ENCODE measurements at places on chromosomes 3 and 15. TPM values are rescaled to one million over a fixed set of nuclear protein-coding genes. Genes with fewer than 3 reads are reported as not detected.

The CLEC3B gene
- 297 TPM for total RNA-seq

The GOLGA8F gene
- total RNA-seq = not detected

The AMOTL2 gene
- 120 TPM for total RNA-seq

The PRR20G gene
- total RNA-seq = not detected

The SLC15A2 gene
- total RNA-seq = 1.7 TPM

The HMCES gene
- total RNA-seq = 25.9 TPM

The CYFIP1 gene
- total RNA-seq = 129 TPM

The RTP1 gene
- total RNA-seq = not detected

The OXTR gene
- 1.1 TPM for total RNA-seq

Measured in omental fat pad (tissue), 4 donors.